ENCODE measurements at places on chromosomes 12 and 14. TPM values are rescaled to one million over a fixed set of nuclear protein-coding genes. Genes with fewer than 3 reads are reported as not detected.
A peak's percentile ranks its signal among the peaks of the same experiment; 100 is the strongest.

Gene KRT78
- total RNA-seq = not detected

Gene DDX11
- total RNA-seq = 20.0 TPM

Gene SLC7A8
- 6.7 TPM for total RNA-seq

Gene HPD
- total RNA-seq = 1,410 TPM

Gene MYH6
- total RNA-seq = not detected

Gene KRT74
- not detected for total RNA-seq

Gene RFX4
- total RNA-seq = not detected

Gene SFSWAP
- 15.7 TPM for total RNA-seq

Gene KRT77
- not detected for total RNA-seq

Gene CMA1
- not detected for total RNA-seq

Gene C12orf50
- total RNA-seq = 0.05 TPM

Gene IQSEC3
- 0.70 TPM for total RNA-seq

GRCh38 chr12:25723336-25723735 lies 170.3 kb upstream of the LMNTD1 start:
- no peak for DNase-seq

GRCh38 chr12:121592320-121592719 lies 11.5 kb upstream of the KDM2B start:
- no peak for DNase-seq

DNA sequence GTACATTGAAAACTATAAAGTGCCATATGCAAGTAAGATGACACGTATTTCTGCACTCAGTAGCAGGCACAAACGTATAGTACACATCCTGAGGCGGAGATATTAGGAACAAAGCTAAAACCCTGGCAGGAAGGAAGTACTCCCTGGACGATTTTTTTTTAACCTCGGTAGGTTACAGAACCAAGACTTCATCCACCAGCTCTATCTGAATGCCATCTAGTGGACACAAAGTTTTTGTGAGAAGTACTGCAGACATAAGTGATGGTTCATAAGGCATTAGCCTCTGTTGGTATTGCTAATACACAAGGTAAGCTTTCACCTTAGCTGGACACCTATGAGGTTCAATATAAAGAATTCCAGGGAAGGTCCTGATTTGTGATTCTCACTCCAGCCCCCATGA lies 83.0 kb upstream of the CCDC196 start:
- no peak for DNase-seq

GRCh38 chr14:71709076-71709475 lies 223.2 kb upstream of the RGS6 start:
- DNase-seq = no peak

GRCh38 chr14:22848351-22849164 lies 12.2 kb downstream of the MMP14 start:
- DNase-seq = no peak

GRCh38 chr12:70948976-70949336 lies 28.4 kb upstream of the PTPRR start:
- DNase-seq = no peak

DNA sequence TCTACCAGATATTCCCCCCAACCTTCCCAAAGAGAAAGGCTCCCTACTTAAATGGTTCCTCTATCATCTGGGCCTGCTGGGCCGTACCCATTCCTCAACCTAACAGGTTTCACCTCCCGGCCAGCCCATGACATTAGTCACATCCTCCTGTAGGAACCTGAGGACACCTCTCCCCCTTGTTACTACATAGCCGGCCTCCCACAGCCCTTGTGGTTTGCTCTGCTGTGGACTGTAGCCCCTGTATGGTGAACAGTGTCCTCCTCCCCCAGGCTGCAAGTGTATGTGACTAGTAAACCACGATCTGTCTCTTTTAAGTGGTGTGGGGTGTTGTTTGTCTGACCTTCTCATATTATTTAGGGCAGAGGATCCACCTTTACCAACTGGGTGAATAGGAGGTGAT lies 371.7 kb downstream of the RGS6 start:
- no peak for DNase-seq

GRCh38 chr12:12523229-12523628 lies 39.4 kb downstream of the DUSP16 start:
- DNase-seq = no peak

GRCh38 chr12:129791396-129791795 lies 112.4 kb downstream of the TMEM132D start:
- no peak for DNase-seq

GRCh38 chr12:47964106-47964728 lies 821 bp downstream of the TMEM106C start:
- DNase-seq = no peak

GRCh38 chr14:97410667-97411620 lies 613.8 kb downstream of the VRK1 start:
- DNase-seq = no peak

GRCh38 chr14:23916446-23916845 lies 37.1 kb upstream of the DHRS4 start:
- no peak for DNase-seq

GRCh38 chr12:30169839-30170591 lies 386.3 kb upstream of the TMTC1 start:
- no peak for DNase-seq

DNA sequence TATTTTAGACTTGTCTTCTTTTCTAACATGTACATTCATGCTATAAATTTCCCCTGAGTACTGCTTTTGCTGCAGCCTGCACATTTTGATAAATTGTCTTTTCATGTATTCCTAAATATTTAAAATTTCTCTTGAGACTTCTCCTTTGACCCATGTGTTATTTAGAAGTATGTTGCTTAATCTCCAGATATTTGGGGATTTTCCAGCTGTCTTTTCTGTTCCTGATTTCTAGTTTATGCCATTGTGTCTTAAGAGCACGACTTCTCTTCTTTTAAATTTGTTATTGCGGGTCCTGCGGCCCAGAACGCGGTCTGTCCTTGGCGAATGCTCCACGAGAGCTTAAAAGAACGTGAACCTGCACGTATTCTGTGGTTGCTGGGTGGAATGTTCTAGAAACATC lies 136.4 kb downstream of the KIF26A start:
- no peak for DNase-seq

DNA sequence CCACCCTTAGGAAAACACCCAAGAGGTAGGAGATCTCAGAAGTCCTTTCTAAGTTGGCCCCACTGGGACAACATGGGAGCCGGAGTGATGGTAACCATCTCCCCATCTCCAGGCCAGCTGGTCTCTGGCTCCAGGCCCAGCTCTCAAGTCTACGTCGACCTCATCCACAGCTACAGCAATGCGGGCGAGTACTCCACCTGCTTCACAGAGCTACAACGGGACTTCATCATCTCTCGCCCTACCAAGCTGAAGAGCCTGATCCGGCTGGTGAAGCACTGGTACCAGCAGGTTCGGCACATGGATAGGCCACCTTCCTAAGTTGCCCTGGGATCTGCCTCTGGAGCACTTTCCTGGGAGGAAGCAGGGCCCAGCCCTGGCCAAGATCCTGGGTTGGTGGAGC lies 11.0 kb upstream of the OAS2 start:
- DNase-seq = no peak

DNA sequence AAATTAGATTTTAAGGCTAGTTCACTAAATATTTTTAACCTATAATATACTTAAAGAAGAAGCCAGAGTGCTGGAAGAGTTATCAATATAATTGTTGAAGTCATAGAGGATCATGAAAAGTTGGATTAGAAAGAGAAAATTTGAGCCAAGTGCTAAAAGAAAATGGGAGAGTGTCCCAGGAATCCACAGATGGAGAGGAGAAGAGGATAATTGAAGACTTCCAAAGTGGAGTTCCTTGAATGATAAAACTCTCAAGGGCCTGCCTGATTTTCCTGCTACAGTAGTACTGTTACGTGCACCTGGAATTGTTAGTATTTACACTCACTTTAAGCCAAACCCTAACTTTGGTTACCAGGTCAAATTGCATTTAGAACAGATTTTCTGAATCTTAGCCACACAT lies 113.2 kb downstream of the MSRB3 start:
- DNase-seq = no peak

- peak; percentile 98 for DNase-seq
Measured at GRCh38 chr12:124727264-124727800, 136.3 kb downstream of the SCARB1 start.

- DNase-seq = no peak
Measured at GRCh38 chr12:92255741-92256140, 110.1 kb upstream of the BTG1 start.

DNA sequence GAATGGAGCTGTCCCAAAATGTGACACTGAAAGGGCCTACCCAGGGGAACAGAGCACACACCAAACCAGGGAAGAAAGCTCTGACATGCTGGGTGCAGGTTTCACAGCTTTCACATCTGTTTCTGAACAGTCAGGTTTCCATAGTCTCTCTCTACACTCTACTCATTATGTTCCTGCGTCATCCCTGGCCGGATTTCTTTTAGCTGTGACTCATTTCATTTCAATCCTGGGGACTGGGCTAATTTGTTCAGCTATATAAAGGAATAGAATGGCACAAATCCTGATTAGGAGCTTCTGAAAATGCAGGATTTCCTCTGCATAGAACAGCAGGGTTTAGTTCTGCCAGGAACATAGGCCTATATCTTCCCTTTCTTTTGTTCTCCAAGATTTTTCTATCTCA lies 649.8 kb downstream of the RPS29 start:
- no peak for DNase-seq

DNA sequence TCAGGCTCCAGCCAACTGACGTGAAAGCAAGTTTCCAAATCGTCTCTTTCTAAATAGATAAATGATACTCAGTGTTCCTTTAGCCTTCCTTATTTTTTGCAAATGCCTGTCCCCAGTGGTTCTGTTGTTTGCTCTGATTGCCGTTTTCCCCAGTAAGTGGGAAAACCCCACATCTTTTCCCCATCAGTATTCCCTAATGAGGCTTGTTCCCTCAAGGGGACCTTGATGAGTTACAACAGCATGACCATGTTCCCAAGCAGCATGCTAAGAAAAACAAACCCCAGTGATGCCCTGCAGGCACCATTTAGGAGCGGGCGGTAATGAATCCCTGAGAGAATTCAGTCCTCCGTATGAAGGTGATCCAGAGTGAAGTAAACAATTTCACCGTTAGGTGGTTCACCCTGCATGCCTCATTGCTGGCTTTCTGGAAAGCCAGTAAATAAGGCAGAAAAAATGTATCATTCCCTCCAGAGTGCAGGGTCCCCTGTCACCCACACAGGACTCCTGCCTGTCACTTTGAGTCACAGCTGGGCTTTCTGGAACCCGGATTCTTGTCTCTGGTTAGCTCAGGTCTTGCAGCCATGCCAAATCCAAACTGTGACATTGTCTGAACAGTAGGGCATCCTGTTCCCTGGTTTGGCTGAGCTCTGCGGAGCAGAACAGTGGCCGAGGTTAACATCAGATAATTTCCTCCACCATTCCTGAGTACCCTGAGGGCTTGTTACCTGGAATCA lies 222.6 kb downstream of the RGS6 start:
- DNase-seq = no peak

GRCh38 chr14:68610251-68610793 lies 182.5 kb downstream of the ZFP36L1 start:
- no peak for DNase-seq

- peak; percentile 55 for DNase-seq
Measured at GRCh38 chr14:85934123-85934885, 404.4 kb downstream of the FLRT2 start.

DNA sequence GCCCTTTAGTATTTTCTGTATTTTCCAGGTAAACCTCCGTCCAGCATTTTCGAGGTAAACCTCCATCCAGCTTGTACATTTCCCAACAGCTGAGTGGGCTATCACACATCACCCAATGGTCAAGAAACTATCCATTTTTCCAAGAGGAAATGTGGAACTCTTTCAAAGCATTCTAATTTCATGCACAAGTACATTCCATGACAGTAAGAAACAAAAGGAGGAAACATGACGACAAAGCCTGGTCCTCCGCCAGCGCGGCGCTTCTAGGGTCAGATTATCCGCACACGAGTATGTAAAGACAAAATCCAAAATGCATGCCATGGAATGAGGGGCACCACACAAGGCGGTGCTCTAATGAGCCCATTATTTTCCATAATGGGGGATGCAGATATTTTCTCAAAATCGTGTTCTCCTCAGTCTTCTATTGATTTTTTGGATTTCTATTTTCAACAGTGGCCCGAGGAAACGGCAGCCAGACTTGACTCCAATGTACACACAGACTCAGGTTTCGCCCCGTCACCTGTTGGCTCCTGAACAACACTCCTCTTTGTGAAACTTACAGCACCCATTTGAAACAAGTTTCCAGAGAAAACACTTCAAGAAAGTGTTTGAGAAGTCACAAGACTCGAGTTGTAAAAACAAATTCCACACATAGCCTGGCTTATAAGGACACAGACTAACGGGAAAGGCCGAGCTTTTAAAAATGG lies 107.4 kb downstream of the PRICKLE1 start:
- peak; percentile 52 for DNase-seq
